ENCODE measurements at places on chromosomes 5 and 9.

DNA sequence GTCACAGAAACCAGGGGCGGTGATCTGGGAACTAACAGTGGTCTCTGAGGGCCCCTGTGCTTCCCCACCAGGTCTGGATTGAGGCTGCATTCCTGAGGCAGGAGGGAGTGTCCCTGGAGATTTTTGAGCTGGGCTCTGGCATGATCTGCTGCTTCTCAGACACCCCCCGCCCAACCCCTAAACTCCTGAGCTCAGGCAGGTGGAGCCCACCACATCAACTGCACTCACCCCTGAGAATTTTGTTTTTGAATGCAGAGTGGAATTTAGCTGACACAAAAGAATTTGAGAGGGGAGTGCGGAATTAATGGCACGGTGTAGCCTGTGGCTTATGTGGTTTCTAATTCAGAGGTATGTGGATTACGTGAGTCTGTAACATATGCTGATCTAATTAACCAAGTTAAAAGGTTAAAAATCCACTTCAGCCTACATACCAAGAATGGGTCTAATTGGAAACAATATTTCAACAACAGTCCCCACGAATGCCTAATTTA is 23.9 kb upstream of the CTSL start:
- DNase-seq, result no peak

- no peak for DNase-seq
Observed at GRCh38 chr9:4548811-4549725, 58.8 kb downstream of the SLC1A1 start.

DNA sequence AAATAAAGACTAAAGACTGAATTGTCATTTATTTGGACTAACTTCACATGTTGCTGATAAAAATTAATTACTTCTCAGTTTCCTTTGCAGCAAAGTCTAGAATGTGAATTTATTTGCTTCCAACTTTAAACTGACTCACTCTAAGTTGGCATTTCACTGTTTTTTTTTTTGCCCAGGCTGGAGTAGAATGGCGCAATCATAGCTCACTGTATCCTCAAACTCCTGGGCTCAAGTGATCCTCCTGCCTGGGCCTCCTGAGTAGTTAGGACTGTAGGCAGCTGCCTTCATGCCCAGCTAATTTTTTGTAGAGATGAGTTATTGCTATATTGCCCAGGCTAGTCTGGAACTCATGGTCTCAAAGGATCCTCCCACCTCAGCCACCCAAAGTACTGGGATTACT is 3.5 kb downstream of the CCNB1 start:
- no peak for DNase-seq

GRCh38 chr5:11898-12297 is 80.1 kb upstream of the PLEKHG4B start:
- no peak for DNase-seq

DNA sequence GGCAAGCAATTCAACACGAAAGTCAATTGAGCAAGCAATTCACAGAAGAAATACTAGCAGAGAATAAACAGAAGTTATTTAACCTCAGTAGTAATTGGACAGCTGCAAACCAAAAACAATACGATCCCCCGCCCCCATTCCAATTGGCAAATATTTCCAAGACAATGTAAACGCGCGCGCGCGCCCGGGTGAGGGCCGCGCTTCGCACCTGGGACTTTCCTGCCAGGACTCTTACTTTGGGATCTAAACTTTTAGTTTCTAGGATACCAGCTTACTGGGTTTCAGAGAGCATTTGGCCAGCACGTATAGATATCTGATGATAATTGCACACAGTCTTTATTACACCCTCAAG is 8.6 kb downstream of the RUFY1 start:
- no peak for DNase-seq

- no peak for DNase-seq
Observed at GRCh38 chr5:13566871-13567339, 377.6 kb downstream of the DNAH5 start.

DNA sequence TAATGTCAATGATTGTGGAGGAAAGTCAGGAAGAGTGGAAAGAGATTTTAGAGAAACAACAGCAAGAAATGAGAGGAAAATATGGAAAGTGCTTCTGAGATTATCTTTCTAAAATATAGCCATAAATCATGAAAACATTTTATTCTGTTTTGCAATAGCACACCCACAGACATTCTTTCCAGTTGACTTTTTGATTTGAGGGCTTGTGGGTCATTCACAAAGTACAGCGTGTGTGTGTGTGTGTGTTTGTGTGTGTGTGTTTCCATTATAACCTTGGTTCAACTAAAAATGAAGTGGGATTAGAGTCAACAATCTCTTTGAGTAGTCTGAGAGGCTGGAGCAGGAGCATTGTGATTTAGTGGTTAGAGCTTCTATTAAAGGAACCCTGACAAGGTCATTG is 116.6 kb upstream of the GAS1 start:
- no peak for DNase-seq

DNA sequence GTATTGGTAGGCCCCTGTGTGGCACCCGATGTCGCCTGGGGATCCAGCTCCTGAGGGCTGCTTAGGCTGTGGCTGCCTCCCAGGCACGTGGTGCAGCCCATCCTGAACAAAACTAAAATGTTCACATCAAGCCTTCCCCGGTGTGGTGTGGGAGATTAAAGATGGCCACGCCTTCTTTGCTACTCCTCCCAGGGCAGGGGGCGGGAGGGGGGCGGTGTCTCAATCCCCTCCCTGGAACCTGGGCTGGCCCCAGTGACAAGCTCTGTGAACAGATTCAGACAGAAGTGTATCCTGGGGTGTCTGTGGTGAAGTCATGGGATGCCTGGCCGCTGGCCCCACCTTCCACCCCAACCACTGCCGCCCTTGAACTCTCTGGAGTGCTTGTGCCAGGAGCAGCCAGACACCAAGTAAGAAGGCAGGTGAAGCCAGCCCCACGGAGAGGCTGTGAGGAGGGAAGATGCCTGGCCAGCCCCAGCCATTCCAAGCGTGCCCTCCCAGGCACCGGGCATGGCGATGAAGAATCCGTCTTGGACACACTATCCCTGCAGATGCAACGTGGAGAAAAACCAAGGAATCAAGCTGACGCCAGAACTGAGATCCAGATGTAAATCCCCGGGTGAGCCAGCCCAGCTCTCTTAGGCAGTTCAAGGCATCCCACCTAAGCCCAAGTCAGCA is 75.8 kb downstream of the AK8 start:
- DNase-seq, result no peak

GRCh38 chr5:75469017-75469416 is 42.4 kb downstream of the CERT1 start:
- DNase-seq, result no peak

DNA sequence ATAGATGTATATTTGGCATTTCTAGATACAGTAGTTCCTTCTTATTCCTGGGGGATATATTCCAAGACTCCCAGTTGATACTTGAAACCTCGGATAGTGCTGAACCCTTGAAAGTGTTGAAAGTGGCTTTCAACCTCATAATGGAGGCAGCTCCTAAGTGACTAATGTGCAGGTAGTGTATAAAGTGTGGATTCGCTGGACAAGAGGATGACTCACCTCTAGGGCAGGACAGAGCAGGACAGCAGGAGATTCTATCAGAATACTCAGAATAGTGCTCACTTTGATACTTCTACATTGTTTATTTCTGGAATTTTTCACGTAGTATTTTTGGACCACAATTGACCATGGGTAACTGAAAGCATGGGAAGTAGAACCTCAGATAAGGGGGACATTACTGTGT is 1138.9 kb upstream of the WWC1 start:
- DNase-seq, result no peak

All from AG04450 (cell line).